ENCODE measurements at places on chromosomes 5 and 9.
A peak's percentile ranks its signal among the peaks of the same experiment; 100 is the strongest.

DNA sequence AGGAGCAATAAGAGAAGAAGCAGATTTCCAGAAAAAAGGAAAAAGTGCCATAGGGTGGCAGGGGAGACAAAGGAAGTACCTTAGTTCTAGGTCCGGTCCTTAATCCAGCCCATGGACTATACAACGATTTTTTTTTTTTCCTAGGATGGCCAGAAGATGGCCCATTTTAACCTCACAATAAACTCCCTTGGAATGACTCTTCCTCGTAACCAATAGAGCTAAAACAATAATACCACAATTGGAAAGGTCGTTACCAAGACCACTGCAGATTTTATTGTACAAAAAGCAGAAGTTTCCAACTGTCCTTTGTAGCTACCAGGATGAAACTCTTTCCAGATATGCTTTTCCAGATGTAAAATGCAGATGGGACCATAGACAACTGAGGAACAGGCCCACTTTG is 34.4 kb upstream of the SSBP2 start:
- no peak for DNase-seq

DNA sequence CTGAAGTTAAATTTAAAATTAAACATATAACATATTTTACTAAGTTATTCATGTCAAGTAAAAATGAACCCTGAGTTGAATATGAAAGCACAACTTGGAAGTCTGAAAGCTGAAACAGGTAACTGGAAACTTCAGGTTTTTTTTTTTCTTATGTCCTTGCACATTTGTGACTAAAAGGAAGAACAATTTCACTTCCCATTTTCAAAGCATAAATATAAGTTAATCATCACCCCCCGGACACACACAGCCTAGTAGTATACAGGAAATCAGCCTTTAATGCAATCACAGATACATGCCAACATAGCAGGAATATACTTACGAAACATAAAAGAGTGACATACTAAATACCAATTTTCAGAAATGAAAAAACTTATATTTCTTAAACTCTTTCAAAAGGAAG is 225.9 kb downstream of the RFX3 start:
- DNase-seq = no peak

DNA sequence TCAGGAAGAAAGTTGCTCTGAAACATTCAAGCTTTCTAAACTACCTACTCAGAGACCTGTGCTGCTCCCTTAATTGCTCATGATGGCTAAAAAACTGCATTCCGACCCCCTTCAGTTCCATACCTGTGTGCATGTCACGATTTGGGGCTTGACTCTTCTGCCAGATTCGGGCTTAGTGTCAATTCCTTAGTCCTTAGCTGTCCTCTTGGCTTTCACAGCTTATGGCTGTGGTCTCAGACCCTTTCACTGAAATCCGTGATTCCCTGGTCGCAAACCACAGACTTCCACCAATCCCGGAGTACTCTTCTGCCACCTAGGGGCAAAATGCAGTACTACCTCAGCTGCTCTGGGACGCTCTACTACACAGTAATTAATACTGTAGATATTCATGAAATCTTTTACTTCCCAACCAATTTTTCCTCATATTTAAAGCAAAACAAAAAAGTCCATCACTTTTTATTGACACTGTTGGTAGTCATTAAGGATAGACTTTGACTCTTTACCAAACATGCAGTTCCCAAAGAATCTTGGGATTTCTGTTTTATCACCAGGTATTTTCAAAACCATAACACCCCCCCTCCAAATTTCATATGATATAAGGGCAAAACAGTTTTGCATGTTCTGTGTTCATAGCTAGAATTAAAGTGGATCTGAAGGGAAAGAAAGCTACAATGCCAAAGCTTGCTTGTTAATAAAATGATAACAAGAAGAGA is 617.4 kb downstream of the SLCO4C1 start:
- peak; percentile 62 for DNase-seq

GRCh38 chr9:77907585-77907984 is 124.0 kb downstream of the GNAQ start:
- DNase-seq = no peak

DNA sequence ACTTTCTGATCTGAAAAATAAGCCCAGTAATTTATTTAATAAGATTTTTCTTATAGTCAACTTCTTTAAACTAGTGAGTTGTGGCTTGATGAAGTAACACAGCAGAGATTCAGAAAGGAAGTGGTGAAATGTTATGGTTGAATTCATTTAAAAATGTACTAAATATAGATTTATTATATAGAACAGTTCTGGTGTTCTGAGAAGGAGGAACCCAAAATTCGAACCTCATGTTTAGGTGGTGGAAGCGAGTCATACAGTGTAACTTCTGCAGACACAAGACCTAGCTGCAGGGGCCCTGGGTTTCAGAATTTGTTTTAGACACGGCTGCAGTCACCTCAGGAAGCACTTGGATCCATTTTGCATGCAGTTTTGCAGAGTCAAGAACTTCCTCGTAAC is 188.2 kb downstream of the TRIO start:
- DNase-seq = no peak

DNA sequence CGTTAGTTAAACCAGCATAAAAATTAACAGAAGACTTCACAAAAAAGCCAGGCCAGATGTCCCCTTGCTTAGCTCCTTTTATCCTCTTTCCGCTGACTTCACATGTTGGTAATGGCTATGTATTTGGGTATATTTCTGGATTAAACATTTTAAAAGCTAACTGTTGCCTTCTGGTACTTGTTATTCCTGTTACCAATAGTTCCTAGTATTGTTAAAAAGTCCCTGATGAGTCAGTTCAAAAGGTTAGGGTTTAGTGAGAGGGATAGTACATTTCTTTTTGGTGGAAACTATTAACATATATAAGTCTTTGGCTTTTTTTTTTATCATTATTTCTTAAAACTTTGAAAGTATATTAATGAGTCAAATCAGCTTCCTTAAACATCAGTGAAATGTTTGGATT is 103.2 kb upstream of the ELL2 start:
- DNase-seq = peak; percentile 6

DNA sequence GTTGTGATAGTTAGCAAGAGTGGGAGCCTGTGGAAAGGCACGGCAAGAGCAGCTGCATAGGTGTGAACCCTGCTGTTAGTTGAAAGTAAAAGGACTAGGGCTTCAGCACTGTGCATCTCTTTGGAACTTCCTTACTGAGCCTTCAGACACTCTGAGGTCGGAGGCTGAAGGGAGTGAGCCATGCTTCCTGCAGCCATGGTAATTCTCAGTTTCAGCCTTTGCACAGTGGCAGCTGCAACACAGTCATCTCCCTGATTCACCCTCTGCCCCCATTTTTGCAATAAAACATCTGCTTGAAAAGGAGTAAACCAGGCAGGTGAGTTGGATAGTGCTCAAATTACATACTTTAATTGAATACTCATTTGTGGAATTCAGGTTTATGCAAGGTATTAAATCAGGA is 6.5 kb upstream of the TLE4 start:
- DNase-seq = no peak

DNA sequence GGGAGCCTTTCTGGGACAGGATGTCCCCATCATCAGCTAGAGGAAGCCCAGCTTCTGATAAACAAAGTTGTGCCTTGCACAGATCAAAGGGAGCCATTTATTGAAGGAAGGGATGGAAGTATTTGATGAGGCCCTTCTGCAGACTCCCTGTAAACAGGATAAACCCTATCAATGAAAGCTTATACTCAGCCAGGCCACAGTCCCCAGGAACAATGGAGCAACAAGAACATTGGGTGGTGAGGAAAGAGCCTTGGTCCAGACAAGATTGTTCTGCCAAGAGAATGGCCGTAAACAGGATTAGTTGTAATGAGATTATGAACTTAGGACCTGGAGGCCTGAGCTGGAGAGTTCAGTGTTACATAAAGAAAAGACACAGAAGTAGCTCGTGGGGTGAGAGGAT is 40.5 kb upstream of the LIFR start:
- DNase-seq = no peak

- no peak for DNase-seq
Measured at GRCh38 chr5:79924936-79925893, 65.8 kb downstream of the MTX3 start.

GRCh38 chr5:101435768-101436167 is 532.7 kb upstream of the ST8SIA4 start:
- DNase-seq = peak; percentile 19

DNA sequence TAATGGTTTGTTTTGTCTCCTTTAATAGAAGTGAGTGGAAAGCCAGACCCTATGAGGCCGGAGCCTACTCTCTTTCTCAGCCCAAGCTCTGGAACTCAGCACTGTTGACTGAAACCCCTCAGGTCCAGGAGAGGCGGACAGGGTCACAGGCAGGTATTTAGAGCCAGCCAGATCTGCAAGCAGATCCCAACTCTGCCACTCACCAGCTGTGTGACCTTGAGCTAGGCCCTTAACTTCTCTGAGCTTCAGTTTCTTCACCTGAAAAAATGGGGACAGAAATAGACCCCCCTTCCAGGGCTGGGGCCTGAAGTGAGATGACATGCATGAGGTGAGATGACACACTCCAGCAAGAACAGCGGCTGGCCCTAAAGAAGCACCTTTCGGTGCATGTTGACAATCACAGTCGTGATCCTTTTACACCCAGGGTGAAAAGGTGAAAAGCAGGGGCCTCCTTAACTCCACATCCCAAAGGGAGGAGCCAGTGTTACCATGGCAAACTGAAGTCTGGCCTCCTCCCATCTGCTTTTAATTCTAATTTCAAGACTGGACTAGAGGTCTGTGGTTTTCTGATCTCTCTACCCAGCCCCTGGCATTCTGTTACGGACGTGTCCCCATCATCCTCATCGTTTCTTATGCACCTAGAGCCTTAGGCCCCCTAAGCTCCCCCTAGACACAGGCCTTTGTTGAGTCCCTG is 27.2 kb downstream of the MORN5 start:
- no peak for DNase-seq
